ENCODE measurements at places on chromosomes 11 and 22.

GRCh38 chr11:63783925-63784592 lies 15.5 kb upstream of the ZFTA start:
- DNase-seq = no peak

DNA sequence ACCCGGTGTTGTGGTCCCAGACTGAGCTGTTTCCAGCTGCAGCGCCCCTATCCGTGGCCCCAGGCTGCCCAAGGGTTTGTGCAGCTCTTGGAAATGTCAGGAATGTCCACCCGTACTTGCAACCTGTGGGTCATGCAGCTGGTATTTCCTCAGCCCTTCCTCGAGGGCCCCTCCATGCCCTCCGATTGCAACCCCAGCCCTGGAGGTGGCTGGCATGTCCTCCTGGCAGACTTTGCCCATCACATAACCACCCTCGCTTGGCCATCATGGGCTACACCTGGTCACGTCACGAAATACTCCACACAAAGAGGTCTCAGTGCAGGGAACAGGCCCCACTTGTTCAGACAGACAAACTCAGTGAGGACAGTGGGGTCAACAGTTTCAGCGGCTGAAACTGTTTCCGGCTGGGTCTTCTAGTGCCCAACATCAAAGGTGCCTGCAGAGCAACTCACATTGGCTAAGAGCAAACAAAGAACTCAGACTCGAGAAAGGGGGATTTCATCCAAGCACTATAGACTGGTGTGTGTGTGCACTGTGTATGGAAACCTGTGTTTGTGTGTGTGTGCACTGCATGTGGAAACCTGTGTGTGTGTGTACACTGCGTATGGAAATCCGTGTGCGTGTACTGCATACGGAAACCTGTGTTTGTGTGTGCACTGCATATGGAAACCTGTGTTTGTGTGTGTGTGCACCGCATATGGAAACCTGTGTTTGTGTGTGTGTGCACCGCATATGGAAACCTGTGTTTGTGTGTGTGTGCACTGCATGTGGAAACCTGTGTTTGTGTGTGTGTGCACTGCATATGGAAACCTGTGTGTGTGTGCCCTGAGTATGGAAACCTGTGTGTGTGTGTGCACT lies 72.8 kb upstream of the CCND1 start:
- no peak for DNase-seq

DNA sequence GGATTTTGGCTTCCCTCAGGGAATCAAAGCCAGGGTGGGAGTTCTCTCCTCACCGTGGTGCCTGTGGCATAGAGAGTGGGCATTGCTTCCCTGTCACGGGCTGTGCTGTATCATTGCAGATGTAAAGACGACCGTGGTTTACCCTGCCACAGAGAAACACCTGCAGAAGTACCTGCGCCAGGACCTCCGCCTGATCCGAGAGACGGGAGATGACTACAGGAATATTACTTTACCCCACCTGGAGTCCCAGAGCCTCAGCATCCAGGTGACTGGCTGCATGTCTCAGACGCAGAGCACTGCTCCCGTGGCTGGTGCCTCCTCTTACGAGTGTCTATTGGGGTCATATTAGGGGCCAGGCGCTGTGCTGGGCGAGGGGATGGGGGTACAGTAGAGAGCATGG lies 24.2 kb upstream of the ST3GAL4 start:
- DNase-seq = no peak

DNA sequence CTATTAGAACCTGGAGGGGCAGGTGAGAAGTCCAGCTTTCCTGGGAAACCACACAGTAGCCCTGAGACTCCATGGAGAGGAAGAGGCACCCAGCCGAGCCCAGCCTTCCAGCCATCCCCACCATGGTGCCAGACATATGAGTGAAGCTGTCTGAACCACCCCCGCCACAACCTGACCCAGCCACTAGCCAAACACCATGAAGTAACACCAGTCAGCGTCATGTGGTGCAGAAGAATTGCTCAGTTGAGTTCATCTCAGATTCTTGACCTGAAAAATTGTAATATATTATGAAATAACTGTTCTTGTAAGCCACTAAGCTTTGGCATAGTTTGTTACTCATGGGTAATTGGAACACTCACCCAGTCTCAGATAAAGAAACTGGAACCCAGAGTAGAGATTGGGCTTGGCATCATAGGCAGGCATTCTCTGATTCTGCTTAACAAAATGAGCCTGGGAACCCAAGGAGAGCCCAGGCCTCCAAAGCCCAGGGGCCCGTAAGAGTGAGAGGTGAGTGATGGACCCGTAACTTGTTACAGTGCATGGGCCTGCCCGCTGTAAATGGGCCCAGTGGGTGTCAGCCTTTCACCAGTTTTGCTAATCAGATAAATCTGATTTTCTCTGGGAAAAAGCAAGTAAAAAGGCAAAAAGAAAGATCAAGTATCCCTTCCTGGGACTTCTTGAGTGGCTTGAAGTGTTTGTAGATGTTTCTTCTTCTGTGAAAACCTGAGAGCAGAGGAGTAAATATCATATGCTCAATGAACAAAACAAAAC lies 305.5 kb downstream of the DDX10 start:
- no peak for DNase-seq

DNA sequence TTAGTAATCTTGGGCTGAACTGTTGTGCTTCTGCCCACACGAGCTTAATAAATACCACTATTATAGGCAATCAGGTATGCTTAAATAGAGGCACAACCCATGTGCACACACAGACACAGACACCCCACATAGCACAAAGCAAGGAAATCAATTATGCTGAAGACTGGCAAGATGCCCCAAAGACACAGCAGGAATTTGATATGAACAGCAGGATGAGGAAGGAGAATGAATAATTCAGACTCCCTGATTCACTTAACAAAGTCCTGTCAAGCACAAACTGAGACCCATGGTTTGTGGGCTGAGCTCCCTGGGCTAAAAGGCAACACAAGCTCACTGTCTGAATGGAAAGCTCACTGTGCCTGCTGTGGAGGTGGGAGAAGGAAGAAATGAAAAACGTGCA lies 42.5 kb downstream of the RBFOX2 start:
- DNase-seq = no peak

- DNase-seq = no peak
These were observed 93.7 kb downstream of the JRKL start for GRCh38 chr11:96483374-96483955.
